Endothelial cell (in vitro differentiated cells): ENCODE measurements at places on chromosomes 5 and 9. TPM values are rescaled to one million over a fixed set of nuclear protein-coding genes. Genes with fewer than 3 reads are reported as not detected.

DNA sequence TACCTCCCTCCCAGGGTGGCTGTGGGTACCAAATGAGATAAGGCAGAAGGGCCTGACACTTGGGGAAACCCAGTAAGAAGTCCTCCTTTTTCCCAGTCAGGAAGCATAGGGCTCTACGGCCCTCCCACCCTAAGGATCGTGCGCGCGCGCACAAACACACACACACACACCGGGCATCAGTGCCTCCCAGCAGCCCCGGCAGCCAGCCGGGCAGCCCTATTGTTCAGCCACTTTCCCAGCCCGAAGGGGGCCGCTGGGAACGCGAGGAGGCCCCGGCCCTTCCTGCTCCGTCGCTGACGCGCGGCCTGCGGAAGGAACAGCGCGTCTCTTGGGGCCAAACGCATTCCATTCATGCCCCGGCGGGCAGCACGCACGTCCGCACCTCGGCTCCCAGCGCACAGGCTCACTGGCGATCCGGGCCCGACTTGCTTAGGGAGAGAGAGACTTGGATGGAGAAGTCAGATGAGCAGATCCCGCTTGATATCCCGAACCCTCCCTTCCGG, 22.6 kb downstream of the DUSP1 start:
- DNase-seq: peak; percentile 47

GRCh38 chr5:166507810-166508425, 1783.5 kb upstream of the WWC1 start:
- DNase-seq: no peak

GRCh38 chr5:124582561-124582840, 163.9 kb downstream of the ZNF608 start:
- no peak for DNase-seq

GRCh38 chr9:79155308-79155707, 416.5 kb upstream of the TLE4 start:
- DNase-seq: no peak

GRCh38 chr5:7904170-7904569, 35.2 kb downstream of the MTRR start:
- DNase-seq: no peak

GRCh38 chr5:180315762-180316212, 23.9 kb upstream of the MAPK9 start:
- DNase-seq: peak; percentile 83

DNA sequence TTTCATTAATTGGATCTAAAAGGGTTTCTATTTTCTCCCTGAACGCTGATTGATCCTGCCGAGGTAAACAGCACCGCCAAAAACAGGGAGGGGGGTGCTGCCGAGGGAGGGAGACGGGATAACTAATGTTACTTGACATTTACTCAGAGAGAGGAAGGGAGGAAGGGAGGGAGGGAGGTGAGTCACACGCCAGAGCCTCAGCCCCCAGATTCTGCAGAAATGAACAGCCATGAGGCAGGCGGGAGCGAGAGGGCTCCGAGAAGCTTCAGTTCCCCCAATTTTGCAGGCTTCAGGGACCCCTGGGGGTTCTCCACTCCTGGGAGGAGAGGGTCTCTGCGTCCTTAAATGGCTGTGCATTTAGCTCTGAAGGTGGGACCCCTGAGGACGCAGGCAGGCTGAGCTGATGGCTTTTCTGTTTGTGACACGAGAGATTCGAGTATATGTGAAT, 59.1 kb upstream of the IER5L start:
- DNase-seq: no peak

DNA sequence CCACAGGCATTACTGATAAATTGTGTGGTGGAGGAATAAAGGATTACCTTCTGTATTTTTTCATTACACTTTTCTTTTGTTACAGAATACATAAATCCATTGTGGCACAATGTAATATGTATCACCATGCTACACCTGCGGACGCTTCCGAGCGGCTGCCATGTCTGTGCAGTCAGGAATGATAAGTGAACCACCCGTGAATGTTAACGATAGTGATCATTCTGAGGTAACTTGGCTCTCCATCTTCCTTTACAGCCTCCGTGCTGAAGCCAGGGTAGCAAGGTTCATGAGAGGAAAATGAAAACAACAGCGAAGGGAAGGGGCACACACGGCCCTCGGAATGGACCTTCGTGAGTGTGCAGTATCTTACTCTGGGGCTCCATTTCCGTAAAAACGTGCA, 161.2 kb downstream of the MAPKAP1 start:
- no peak for DNase-seq

GPR21 gene
- total RNA-seq: 1.8 TPM

CD274 gene
- total RNA-seq: 0.56 TPM

HSD17B3 gene
- total RNA-seq: not detected

RUSC2 gene
- total RNA-seq: 22.3 TPM

TRPM3 gene
- 0.54 TPM for total RNA-seq

CDHR2 gene
- 0.85 TPM for total RNA-seq
